ENCODE measurements at places on chromosomes 1 and 21. TPM values are rescaled to one million over a fixed set of nuclear protein-coding genes. Genes with fewer than 3 reads are reported as not detected.
A peak's percentile ranks its signal among the peaks of the same experiment; 100 is the strongest.

The TFF2 gene
- not detected for total RNA-seq

The SPRR2B gene
- total RNA-seq, result not detected

The CRYAA gene
- total RNA-seq, result not detected

The CELSR2 gene
- total RNA-seq, result 16.9 TPM

The RAB4A gene
- 46.2 TPM for total RNA-seq

- no peak overlapping the region for H3K27ac ChIP-seq
- H3K36me3 ChIP-seq, result no peaks in the 10 kb centered on the region
- H3K27me3 ChIP-seq, result no peaks in the 10 kb centered on the region
- no peak overlapping the region for H3K4me3 ChIP-seq
Measured at GRCh38 chr1:94741996-94742395, 78.2 kb upstream of the SLC44A3 start.

DNA sequence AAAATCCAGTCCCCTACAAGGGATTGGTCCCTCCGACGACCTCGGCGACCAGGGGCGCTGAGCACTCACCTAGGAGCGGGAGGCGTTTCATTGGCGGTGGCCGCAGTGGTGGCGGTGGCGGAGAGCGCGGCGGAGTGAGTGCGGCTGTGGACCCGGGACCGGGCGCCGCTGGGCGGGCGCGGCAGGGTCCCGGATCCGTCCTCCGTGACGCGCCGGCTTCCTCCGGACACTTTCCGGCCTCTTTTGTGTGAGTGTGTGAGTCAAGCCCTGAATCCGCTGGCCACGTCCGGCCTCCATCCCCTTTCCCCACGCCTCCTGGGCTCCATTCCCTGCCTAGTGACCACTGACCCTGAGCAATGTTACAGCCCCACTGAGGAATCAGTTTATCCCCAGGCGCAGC, at the start of gene ADGRL4:
Gene ADGRL4 (minus strand): TSS at position 167 of the 400 bp plus-strand sequence. CDS start 76 bp downstream, at position 91.
- H3K4me1 ChIP-seq, result no peaks in the 10 kb centered on the region
- peak within 1 kb of the TSS; percentile 80 for H3K4me3 ChIP-seq
- peaks cover 5% of the 10 kb centered on the region for H3K27me3 ChIP-seq
- no peaks in the 10 kb centered on the region for H3K36me3 ChIP-seq
- no peak within 1 kb of the TSS for H3K27ac ChIP-seq
- peak; percentile 86 for DNase-seq

GRCh38 chr1:8426996-8427395, 109.1 kb downstream of the SLC45A1 start:
- H3K4me3 ChIP-seq, result no peak overlapping the region
- no peaks in the 10 kb centered on the region for H3K36me3 ChIP-seq
- no peaks in the 10 kb centered on the region for H3K27me3 ChIP-seq
- no peak for DNase-seq
- no peaks in the 10 kb centered on the region for H3K4me1 ChIP-seq

- DNase-seq, result no peak
- no peaks in the 10 kb centered on the region for H3K36me3 ChIP-seq
- H3K4me1 ChIP-seq, result peaks cover 4% of the 10 kb centered on the region
- H3K27me3 ChIP-seq, result no peaks in the 10 kb centered on the region
Measured at GRCh38 chr1:156346636-156347035, 8.3 kb downstream of the TSACC start.

GRCh38 chr1:33299461-33300155, 21.3 kb downstream of the A3GALT2 start:
- H3K4me3 ChIP-seq, result no peak overlapping the region
- no peaks in the 10 kb centered on the region for H3K27me3 ChIP-seq
- peaks cover 46% of the 10 kb centered on the region for H3K36me3 ChIP-seq
- no peaks in the 10 kb centered on the region for H3K4me1 ChIP-seq
- no peak for DNase-seq

GRCh38 chr1:2322065-2322571, 69.2 kb downstream of the MORN1 start:
- peak; percentile 69 for DNase-seq
- no peak overlapping the region for H3K4me3 ChIP-seq
- no peaks in the 10 kb centered on the region for H3K4me1 ChIP-seq
- H3K27ac ChIP-seq, result peak overlapping the region; percentile 96

DNA sequence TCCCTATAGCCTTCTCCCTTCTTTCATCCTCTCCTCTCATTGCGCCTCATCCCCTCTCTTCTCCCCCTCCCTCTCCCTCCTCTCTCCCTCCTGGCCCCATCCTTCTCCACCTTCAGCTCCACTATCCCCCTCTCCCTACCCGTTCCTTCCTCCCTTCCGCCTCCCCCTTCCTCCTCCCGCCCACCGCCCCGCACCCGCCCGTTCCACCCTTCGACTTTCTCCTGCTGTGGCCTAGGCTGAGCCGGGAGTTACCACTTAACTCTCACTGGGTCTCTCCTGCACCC, 1.6 kb downstream of the NPR1 start:
- peaks cover 33% of the 10 kb centered on the region for H3K27me3 ChIP-seq
- peak; percentile 59 for DNase-seq
- peak overlapping the region; percentile 73 for H3K4me3 ChIP-seq
- no peaks in the 10 kb centered on the region for H3K36me3 ChIP-seq

- H3K27ac ChIP-seq, result peak overlapping the region; percentile 95
- no peaks in the 10 kb centered on the region for H3K36me3 ChIP-seq
- no peaks in the 10 kb centered on the region for H3K27me3 ChIP-seq
- DNase-seq, result no peak
Measured at GRCh38 chr1:10431070-10431730, 967 bp downstream of the CENPS start.

- H3K4me1 ChIP-seq, result peaks cover 15% of the 10 kb centered on the region
- H3K4me3 ChIP-seq, result no peak overlapping the region
- H3K27ac ChIP-seq, result no peak overlapping the region
- H3K27me3 ChIP-seq, result no peaks in the 10 kb centered on the region
- DNase-seq, result no peak
Measured at GRCh38 chr1:93703643-93704042, 22.0 kb upstream of the BCAR3 start.

- no peaks in the 10 kb centered on the region for H3K27me3 ChIP-seq
- peak within 1 kb of the TSS; percentile 81 for H3K4me3 ChIP-seq
- peak; percentile 96 for DNase-seq
- peak within 1 kb of the TSS; percentile 100 for H3K27ac ChIP-seq
Measured at GRCh38 chr1:156676820-156677615, at the start of gene NES. TSS of gene NES (minus strand) at chr1:156677407. CDS start at chr1:156677264, 143 bp downstream.

DNA sequence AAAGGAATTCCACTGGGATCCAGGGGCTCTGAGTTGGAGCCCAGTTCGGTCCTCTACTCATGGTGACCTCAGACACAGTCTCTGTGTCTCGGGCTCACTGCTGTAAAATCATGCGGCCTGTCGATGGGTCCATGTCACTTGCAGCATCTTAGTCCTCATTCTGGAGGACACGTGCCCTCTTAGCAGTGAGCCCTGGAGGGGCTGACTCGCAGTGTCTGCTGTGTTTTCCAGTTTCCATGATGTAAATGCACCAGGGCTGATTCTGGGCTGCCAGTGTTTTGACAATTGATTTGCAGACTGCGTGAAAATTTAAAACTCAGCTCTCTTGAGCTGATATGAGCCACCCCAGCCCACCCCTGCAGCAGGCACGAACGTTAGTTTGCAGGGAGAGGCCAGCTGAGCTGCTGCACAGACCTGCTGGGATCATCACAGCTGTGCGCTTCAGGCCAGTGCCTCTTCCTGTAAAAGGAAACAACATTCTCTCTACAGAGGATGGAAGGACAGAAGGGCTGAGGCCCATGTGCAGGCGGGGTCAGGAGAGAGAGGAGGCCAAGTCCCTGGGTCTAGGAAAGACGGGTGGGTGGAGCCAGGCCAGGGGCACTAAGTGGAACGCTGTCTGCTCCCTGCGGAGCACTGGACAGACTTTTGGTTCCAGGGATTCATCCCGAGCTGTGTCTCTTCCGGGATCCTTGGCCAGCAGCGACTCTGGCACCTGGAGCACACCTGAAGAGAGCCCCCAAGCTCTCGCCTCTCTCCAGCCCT, 42.6 kb downstream of the RSPH1 start:
- H3K27me3 ChIP-seq, result no peaks in the 10 kb centered on the region
- no peaks in the 10 kb centered on the region for H3K4me1 ChIP-seq
- H3K36me3 ChIP-seq, result no peaks in the 10 kb centered on the region
- DNase-seq, result no peak
- H3K27ac ChIP-seq, result peak overlapping the region; percentile 68

DNA sequence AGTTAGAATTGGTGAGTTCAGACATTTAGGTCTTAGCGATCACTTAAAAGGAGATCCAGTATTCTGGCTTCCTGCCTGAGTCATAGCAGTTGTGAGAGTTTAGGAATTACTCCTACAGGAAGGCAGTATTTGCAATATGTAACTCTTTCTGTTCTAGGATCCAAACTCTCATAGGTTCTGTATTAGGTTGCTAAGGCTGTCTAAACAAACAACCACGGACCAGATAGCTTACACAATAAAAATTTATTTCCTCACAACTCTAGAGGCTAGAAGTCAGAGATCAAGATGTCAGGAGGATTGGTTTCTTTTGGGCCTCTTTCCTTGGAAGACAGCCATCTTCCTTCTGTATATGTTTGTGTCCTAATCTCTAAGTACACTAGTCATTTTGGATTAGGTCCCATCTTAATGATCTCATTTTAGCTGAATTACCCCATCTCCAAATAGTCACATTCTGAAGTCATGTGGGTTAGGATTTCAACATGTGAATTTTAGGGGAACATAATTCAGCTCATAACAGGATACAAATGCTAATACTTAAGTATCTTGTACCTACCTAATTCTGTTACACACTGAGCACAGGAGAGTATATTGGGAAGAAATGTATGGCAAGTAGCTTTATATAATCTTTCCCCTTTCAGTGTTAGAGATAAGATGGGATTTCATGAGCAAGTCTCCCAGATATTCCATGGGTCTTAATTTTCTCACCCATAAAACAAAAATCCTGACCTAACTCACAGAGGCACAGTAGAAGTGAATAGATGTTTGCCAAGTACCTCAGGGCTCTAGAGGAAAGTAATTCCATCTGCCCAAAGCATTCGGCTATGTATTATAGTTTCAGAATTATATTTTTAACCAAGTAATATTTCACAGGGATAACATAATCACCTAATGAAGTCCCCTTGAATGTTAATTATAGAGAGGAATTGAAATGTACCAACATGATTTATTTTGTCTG, 144.4 kb downstream of the PTBP2 start:
- no peak overlapping the region for H3K27ac ChIP-seq
- H3K36me3 ChIP-seq, result no peaks in the 10 kb centered on the region
- DNase-seq, result no peak
- no peak overlapping the region for H3K4me3 ChIP-seq
- no peaks in the 10 kb centered on the region for H3K4me1 ChIP-seq

DNA sequence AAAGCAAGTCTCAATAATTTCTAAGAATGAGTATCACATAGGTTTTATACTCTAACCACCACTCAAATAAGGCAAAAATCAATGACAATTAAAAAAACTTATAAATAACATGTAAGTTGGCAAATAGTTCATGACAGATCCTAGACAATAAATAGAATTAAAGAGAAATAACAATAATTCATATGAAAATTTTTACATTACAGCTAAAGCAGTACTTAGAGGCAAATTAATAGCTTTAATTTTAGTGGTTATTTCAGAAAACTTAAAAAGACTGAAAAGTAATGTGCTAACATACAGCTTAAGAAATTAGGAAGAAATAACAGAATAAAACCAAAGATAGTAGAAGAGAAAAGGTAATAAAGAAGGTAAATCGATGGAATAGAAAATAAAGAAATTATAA, 179.9 kb upstream of the SPAG17 start:
- H3K27me3 ChIP-seq, result no peaks in the 10 kb centered on the region
- no peak for DNase-seq
- no peak overlapping the region for H3K4me3 ChIP-seq
- H3K27ac ChIP-seq, result no peak overlapping the region
- H3K36me3 ChIP-seq, result no peaks in the 10 kb centered on the region

DNA sequence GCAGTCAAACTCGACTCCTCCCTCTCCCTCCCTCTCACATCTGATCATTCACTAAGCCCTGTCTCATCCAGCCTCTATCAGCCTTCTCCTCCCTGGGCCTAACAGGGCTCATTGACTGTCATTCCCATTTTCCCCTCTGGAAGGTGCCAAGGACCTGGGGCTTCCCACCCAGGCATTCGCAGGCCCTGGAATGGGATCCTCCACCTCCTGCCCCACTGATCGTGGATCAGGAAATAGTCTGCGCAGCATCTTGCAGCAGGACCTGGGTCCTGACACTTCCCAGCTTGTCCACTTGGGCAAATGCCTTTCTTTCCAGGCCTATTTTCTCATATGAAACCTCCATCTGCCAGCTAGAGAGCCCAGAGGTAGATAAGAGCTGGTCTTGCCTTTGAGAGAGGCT, 71.2 kb upstream of the ZC3H12A start:
- no peaks in the 10 kb centered on the region for H3K27me3 ChIP-seq
- DNase-seq, result peak; percentile 59
- H3K4me1 ChIP-seq, result no peaks in the 10 kb centered on the region
- H3K36me3 ChIP-seq, result no peaks in the 10 kb centered on the region
- no peak overlapping the region for H3K27ac ChIP-seq

DNA sequence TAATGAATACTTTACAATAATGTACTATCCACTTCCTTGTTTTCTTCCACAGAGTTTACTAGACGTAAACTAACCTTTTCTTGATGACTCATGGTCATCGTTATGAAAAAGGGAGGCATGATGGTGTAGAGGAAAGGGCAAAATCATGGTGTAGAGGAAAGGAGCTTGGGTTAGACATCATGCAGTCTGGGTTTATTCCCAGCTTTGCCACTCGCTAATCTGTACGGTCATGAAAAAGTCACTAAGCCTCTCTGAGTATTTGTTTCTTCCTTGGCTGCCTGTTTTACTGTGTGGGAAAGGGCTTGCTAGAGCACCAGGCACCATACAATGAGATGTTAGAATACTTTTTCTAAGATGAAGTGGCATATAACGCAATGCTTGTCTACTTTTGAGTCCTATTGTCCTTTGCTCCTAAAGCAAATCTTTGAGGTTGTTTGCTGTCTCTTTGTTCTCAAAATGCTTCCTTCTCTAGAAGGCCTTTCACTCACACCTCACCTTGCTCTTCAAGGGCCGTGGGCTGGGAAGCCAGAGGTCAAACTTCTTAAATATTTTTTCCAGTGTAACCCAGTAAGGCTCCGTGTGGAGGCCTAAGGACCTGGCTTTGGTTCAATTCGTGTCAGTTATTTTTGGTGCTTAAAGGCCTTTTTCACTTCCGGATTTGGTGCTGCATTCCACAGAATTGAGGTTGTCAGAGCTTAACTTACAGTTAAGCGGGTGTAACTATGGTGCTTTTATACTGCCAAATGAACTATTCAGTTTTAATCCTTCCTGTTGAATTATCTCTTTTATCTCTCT, 9.9 kb upstream of the ETV3 start:
- H3K4me1 ChIP-seq, result peaks cover 17% of the 10 kb centered on the region
- DNase-seq, result no peak
- H3K4me3 ChIP-seq, result no peak overlapping the region
- H3K27me3 ChIP-seq, result no peaks in the 10 kb centered on the region
- H3K36me3 ChIP-seq, result no peaks in the 10 kb centered on the region

DNA sequence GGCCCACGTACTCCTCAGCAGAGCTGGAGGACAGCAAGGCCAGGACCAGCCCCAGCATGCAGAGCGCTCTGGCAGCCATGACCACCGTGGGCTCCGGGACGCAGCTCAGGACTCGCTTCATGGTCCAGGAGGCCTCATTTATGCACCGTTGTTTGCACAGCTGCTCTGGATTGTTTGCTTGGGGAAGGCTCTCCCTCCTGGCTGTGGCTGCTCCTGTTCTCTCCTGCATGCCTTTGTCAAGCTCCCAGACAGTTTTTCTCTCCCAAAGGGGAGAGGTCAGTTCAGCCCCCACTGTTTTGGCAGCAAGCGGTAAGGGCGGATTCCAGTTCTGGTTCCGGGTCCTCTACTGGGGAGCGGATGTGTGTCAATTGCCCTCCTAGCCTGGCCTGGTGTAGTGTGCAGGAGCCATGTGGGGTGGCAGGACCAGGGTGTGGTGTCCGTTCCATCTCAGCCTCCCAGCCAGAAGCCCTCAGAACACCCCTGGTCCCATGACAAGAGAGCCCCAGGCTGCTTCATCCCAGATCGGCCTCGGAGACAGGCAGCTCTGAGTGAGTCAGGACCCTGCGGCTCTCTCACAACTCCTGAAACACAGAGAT, at the start of gene TFF3:
Gene TFF3 (minus strand): TSS at position 114 of the 596 bp plus-strand sequence. CDS start 35 bp downstream, at position 79.
- peaks cover 2% of the 10 kb centered on the region for H3K27me3 ChIP-seq
- DNase-seq, result no peak
- peaks cover 13% of the 10 kb centered on the region for H3K4me1 ChIP-seq
- H3K36me3 ChIP-seq, result no peaks in the 10 kb centered on the region
- no peak within 1 kb of the TSS for H3K4me3 ChIP-seq
- no peak within 1 kb of the TSS for H3K27ac ChIP-seq

All from endodermal cell (in vitro differentiated cells).